Activated T-helper 2 cell treated with anti-CD3 and anti-CD28 coated beads, Interferon-gamma antibody, Interleukin-2, Interleukin-4, amounts not matched to agents 10 μg/mL and 5 μg/mL and 100 μg/mL, durations not matched to agents 14 hours and 24 hours and 36 hours (primary cell): ENCODE measurements at places on chromosomes 5 and 9. TPM values are rescaled to one million over a fixed set of nuclear protein-coding genes. Genes with fewer than 3 reads are reported as not detected.

Gene IFNA21
- not detected in 2 replicates for total RNA-seq

Gene GFI1B
- not detected in 2 replicates for total RNA-seq

Gene FBXO4
- 16.1 and 17.2 TPM in 2 replicates for total RNA-seq

Gene FAM219A
- 17.3 and 19.7 TPM in 2 replicates for total RNA-seq

Gene SHOC1
- not detected in 2 replicates for total RNA-seq

Gene WNK2
- total RNA-seq = 1.2 and 1.6 TPM in 2 replicates

Gene MYO10
- 1.0 and 1.2 TPM in 2 replicates for total RNA-seq

Gene STPG3
- total RNA-seq = 0.48 TPM in 2 replicates

Gene RNF183
- total RNA-seq = 0.30 TPM in 1 of 2 replicates, not detected in the other

Gene CTNNAL1
- total RNA-seq = 19.8 and 21.6 TPM in 2 replicates

Gene FAM221B
- total RNA-seq = not detected in 2 replicates

Gene ZDHHC11B
- 0.07 and 0.18 TPM in 2 replicates for total RNA-seq

Gene CACFD1
- 0.46 TPM in 2 replicates for total RNA-seq

Gene SREK1IP1
- total RNA-seq = 30.9 and 32.9 TPM in 2 replicates

Gene NTNG2
- total RNA-seq = 3.8 and 5.2 TPM in 2 replicates
